ENCODE measurements at places on chromosomes 13 and 19.

GRCh38 chr13:44133626-44134025 lies 240.0 kb upstream of the SERP2 start:
- no peak for DNase-seq

- DNase-seq: no peak
These were observed 12.4 kb upstream of the RANBP3 start for GRCh38 chr19:5990289-5990797.

DNA sequence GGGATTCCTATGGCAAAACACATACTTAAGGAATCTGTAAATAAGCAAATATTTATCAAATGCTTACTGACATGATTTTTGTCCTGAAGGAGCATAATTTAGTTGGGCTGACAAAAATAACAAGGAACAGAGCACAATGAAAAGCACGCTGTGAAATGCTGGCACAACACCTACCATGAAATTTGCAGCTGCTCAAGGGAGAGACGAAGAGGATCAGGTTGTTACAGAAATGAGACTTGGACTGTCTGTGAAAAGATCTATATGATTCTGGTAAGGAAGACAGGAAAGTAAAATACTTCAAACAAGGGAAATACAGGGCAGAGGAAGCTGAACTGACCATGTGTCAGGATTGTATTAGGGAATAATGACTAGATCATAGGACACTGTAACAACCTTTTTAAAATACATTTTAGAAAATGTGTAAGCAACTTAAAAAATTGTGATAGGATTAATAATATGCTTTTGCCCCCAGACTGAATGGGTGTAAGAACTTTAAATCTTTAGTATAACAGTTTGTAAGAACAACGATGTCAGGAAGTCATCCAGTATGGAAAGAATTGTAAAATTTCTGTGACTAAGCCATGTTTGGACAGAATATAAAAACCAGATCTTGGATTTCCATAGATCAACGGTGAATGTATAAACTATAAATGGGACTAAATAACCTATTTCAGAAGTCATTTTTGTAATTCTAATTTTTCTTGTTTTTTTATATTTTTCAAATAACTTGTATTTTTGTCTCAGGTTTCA lies 1556.0 kb downstream of the EFNB2 start:
- no peak for DNase-seq

- DNase-seq: no peak
These were observed 8.8 kb downstream of the DAZAP1 start for GRCh38 chr19:1416014-1416841.

- DNase-seq: no peak
These were observed 79.4 kb upstream of the MCF2L start for GRCh38 chr13:112889351-112890290.

- no peak for DNase-seq
These were observed 45.2 kb downstream of the SCEL start for GRCh38 chr13:77580748-77581147.

DNA sequence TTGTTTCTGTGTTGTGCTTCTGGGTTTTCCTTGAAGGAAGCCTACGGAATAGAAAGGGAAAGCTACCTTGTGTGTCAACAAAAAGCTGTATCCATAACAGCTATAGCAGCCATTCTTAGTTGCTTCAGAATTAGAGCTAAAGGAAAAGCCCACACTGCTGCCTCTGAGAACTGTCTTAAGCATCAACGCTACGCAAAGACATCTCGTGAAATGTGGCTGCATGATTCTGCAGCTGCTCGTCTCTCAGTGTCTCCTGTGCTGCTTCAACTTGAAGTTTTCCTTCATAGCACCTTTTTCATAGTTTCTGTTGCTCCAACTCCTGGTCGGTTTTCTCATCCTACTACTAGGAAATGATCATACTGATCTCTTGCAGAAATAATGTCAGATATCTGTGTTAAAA lies 140.9 kb upstream of the MAB21L1 start:
- no peak for DNase-seq

GRCh38 chr13:36681894-36682624 lies 8.2 kb downstream of the SERTM1 start:
- DNase-seq: no peak

- DNase-seq: no peak
These were observed 350.7 kb downstream of the LMO7 start for GRCh38 chr13:75986818-75987217.

- no peak for DNase-seq
These were observed 1.5 kb upstream of the C5AR2 start for GRCh38 chr19:47330466-47330869.

DNA sequence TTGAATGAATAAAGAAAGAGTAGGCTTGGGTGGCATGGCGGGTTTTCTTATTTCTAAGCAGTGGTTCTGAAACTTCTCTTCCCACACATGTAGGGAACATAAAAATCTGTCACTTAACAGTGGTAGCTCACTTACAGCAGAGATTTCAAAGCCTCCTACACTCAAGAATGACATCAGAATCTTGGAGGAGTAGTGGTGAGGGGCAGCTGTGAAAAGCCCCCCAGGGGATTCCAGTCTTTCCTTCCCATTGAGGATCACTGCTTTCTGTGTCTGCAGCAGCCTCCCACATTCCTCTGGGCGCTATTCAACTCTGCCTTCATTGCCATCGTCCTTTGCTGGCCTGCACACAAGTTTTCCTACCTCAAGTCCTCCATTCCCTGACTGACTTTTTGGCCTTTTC lies 8.6 kb upstream of the NEK5 start:
- DNase-seq: no peak

DNA sequence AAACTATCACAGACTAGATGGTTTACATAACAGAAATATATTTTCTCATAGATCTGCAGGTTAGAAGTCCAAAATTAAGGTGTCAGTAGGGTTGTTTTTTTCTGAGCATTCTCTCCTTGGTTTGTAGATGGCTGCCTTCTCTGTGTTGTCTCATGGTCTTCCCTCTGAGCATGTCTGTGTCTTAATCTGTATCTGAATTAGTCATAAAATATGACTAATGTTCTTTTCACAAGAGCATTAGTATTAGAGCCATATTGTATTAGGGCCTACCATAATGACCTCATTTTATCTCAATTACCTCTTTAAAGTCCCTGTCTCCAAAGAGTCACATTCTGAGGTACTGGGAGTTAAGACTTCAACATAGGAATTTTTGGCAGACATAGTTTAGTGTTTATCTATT lies 77.2 kb upstream of the OBI1 start:
- DNase-seq: no peak

GRCh38 chr19:844546-844971 lies 3.8 kb downstream of the PRTN3 start:
- DNase-seq: no peak

- no peak for DNase-seq
These were observed 65.2 kb downstream of the RFX2 start for GRCh38 chr19:6045108-6045507.

GRCh38 chr19:8580710-8581281 lies 3.6 kb upstream of the MYO1F start:
- peak; percentile 92 for DNase-seq

- no peak for DNase-seq
These were observed 973.7 kb downstream of the UQCRFS1 start for GRCh38 chr19:28239270-28239669.

DNA sequence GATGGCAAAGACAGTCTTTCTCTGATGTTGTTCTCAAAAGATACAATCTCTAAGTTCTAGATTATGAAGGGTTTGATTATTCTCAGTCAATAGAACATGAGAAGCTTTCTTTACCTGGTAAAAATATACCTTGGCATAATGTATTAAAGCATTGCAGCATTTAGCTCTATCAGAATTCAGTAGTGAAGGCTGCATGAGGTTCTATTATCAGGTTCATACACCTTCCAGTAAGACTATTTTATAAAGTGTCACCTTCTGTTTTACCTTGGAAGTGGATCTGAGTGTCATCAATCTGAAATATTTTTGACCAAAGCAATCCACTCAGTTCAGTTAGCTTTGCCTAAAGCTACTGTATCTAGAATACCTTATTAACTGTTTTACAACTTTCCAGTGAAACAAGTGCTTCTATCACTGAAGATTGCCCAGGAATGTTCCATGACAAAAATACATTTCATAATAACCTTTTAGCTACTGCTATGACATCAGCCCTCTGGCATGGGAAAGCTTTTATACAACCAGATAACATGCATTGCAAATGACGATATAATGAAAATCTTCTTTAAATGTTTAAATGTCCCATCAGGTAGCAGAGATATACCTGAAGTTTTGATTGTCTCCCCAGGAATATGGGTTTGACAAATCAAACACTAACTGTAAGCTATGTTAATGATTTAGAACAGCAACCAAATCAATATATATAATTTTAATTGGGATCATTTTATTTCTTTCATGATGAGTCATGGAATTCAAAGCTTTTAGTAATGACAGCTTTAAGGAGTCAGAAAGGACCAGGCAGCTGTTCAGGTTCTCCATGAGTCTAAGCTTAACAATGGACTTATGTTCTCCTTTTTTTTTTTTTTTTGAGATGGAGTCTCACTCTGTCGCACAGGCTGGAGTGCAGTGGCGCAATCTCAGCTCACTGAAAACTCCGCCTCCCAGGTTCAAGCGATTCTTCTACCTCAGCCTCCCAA lies 72.2 kb downstream of the UFM1 start:
- DNase-seq: no peak

- no peak for DNase-seq
These were observed 69.5 kb upstream of the MCF2L start for GRCh38 chr13:112899281-112900225.

DNA sequence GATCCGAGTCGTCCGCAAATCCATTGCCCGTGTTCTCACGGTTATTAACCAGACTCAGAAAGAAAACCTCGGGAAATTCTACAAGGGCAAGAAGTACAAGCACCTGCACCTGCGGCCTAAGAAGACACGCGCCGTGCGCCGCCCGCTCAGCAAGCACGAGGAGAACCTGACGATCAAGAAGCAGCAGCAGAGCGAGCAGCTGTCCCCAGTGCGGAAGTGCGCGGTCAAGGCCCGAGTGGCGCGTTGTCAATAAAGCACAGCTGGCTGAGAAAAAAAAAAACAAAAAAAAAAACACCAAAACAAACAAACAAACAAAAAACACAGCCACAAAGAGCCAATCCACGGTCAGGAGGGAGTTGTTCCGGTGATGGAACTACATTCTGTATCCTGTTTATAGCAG lies 4.7 kb upstream of the GNA15 start:
- DNase-seq: no peak

DNA sequence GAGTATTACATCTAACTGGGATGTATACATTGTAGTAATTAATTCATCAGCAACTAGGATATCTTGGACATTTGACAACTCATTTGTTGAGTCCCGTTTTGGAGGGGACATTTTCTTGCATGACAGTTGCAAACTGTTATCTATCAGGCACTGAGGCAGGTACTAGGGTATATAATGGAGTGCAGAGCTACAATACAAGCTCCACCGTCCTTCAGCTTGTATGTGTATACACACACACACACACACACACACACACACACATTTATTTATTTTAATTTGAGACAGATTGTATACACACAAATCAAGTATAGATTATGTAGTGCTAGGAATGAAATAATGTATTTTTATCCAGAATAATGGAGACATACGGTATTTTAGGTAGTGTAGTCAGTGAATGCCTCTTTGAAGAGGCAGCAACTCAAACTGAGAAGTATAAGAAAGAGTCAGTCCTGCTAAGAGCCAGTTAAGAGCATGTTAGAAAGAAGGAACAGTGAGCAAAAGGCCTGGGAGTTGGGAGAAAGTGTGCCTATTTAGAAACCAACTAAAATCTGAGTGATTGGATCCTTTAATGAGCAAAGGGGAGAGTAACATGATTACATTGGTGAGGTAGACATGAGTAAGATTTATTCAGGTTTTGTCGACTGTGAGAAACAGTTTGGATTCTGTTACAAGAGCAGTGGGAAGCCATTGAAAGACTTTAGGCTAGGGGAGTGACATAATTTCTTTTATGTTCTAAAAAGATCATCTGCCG lies 74.5 kb downstream of the NBEA start:
- no peak for DNase-seq

DNA sequence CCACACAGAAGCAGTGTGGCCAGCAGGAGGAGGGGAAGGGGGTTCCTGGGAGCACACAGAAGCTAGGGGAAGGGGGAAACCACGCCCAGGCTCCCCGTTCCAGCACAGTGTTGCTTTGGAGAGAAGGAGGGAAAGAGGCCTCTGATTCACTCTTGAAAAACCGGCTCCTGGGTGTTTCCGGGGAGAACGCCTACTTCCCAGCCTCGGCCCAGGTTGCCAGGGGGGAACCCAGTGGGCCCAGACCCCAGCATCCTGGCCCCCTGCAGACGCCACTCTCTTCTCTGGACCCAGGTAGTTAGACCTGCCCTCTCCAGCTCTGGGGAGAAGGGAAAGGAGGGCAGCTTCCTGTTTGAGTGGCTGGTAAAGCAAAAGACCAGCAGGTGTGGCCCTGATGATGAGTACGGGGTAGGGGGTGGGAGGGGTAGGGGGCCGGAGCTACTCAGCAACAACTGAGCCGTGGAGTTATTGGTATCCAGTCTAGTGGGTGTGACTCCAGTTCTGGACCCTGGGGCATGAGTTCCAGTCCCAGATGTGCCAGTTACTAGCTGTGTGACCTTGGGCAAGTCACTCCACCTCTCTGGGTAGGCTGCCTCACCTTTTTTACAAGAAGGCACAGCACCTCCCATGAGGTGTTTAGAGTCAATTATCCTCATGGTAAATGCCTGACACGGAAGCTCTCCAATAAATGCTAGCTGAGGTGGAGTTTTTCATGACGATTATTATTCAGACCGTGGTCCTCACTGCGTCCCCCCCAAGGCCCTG lies 836 bp downstream of the GIPC1 start:
- DNase-seq: no peak

GRCh38 chr19:15452111-15453047 lies 2.6 kb upstream of the WIZ start:
- peak; percentile 55 for DNase-seq

DNA sequence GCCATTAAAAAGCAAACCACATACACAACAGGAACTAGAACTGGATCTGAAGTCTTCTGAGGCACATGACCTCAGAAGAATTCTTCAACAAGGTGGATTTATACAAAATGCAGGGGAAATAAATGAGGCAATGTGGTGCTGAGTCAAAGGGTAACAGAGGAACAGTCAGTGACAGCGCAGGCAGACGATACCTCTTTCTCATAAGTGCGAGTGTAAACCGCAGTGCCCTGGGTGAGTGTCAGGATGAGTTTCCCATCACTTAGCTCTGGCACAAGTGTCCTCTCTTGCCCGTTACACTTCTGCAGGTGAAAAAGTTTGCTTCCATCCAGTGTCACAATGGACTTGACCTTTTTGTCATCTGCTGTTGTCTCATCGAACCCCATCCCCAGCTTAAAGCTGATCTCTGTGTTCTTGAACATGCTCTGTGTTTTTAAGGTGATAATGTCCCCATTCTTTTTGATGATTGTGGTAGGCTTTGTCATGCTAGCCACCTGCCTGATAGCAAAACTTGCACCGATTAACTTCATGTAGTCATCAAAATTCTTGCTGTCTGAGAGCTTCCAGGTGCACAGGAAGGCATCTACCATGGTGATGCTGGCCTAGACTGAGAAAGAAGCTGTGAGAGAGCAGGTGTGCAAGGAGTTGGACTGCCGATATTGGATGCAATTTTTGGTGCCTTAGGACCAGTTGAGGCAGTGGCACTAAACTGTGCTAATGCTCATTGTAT lies 97.3 kb downstream of the AKAP11 start:
- DNase-seq: peak; percentile 69

GRCh38 chr19:15871570-15871969 lies 26.3 kb downstream of the CYP4F2 start:
- DNase-seq: peak; percentile 26

GRCh38 chr13:77325371-77325980 lies 1.4 kb downstream of the MYCBP2 start:
- no peak for DNase-seq

GRCh38 chr13:52026246-52026626 lies 1.7 kb downstream of the UTP14C start:
- no peak for DNase-seq
